ENCODE measurements at places on chromosomes 11 and 22. TPM values are rescaled to one million over a fixed set of nuclear protein-coding genes. Genes with fewer than 3 reads are reported as not detected.
A peak's percentile ranks its signal among the peaks of the same experiment; 100 is the strongest.

GRCh38 chr11:131637469-131638175 is 267.2 kb downstream of the NTM start:
- no peak for DNase-seq

Gene APOBEC3A
- polyA plus RNA-seq = not detected

GRCh38 chr11:44618561-44619425 is 53.3 kb downstream of the CD82 start:
- no peak for DNase-seq

Gene OR5A1
- 0.01 TPM for polyA plus RNA-seq

Gene CASP5
- not detected for polyA plus RNA-seq

Gene LIF
- 1.8 TPM for polyA plus RNA-seq

DNA sequence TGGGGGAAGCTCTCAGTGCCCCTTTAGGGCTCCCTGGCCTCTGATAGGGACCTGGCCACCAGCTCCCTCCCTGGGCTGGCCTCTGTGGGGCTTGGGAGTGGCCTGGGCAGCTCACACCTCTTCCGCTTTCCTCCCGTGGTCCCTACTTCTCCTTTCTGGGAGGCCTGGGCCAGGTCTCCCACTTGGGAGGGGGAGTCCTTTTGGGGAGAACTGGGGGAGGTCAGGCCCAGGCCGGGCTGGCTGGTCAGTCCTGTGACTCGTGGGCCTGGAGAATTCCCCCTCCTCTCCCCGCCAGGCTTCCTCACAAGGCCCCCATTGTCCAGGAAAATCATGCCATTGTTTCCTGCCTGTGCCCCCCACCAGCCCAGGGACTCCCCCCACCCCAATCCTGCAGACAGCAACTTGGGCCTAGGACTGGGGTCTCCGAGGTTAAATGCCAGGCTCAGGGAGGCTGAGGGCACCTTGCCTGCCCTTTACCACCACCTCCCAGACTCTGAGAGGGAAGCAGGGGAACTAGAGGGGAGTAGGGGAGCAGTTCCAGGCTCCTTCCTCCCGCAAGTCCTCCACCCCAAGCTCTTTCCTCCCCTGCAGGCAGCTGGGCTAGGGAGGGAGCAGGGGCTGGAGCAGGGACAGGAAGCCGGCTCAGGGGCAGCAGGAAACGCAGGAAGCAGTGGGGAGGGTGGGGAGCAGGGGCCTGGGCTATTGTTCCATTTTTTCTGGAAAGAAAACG is 2.8 kb downstream of the MAP3K11 start:
- no peak for DNase-seq

Gene TMPRSS5
- 0.39 TPM for polyA plus RNA-seq

Gene CYB5R2
- 28.7 TPM for polyA plus RNA-seq

- no peak for DNase-seq
Observed at GRCh38 chr11:116225236-116225635, 547.6 kb downstream of the BUD13 start.

- no peak for DNase-seq
Observed at GRCh38 chr11:69447786-69448185, 33.7 kb upstream of the LINC01488 start.

Gene KRTAP5-10
- polyA plus RNA-seq = not detected

GRCh38 chr11:119860561-119861094 is 131.6 kb upstream of the NECTIN1 start:
- no peak for DNase-seq

DNA sequence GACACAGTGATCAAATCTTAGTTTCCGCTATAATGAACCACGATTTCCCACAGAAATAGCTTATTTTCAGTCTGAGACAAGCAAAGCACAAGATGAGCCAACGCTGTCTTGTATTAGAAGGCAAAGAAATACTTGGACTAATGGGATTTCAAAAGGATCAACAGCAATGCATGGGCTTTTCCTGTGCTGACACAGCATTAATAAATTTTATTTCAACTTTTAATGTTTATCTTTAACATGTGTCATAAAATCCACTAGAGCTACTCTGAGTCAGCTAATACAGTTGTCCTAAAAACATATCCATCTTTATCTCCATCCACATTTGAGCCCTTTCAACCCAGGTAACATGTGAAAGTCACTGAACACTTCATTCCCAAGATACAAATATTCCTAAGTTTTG is 15.5 kb upstream of the SLC25A17 start:
- no peak for DNase-seq

DNA sequence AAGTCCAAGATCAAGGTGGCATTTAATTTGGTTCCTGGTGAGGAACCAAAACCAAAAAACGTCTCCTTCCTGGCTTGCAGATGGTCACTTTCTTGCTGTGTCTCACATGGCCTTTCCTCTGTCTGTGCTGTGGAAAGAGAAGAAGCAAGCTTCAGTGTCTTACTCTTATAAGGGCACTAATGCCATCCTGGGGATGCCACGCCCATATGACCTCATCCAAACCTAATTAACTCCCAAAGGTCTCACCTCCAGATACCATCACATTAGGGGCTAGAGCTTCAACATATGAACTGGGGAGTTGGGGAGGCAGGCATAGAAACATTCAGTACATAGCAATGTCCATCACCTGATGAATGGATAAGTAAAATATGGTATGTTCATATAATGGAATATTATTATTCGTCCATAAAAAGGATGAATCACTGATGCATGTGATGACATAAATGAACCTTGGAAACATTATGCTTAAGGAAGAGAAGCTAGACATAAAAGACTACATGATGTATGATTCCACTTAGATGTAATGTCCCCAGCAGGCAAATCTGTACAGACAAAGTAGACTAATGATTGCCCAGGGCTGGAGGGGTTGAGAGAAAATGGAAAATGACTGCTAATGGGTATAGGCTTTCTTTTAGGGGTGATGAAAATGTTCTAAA is 78.6 kb upstream of the B3GNT6 start:
- no peak for DNase-seq

DNA sequence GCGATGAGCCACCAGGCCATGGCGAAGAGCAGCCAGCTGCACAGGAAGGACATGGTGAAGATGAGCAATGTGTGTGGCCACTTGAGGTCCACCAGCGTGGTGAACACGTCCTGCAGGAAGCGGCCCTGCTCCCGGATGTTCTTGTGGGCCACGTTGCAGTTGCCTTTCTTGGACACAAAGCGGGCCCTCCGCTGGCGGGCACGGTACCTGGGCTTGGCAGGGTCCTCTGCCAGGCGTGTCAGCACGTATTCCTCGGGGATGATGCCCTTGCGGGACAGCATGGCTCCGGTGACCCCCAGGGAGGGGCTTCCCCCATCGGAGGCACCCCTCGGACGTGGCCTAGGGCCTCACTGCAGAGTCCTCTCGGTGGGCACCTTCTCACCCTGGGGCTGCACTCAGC is 648 bp downstream of the KCNJ11 start:
- no peak for DNase-seq

- no peak for DNase-seq
Observed at GRCh38 chr11:12968101-12968500, 41.0 kb upstream of the RASSF10 start.

Gene MS4A7
- polyA plus RNA-seq = 1.6 TPM

Gene NXPE4
- not detected for polyA plus RNA-seq

GRCh38 chr11:14451825-14452224 is 47.8 kb downstream of the COPB1 start:
- DNase-seq = no peak

GRCh38 chr22:37195921-37196320 is 7.9 kb upstream of the C1QTNF6 start:
- no peak for DNase-seq

Gene APOBEC3H
- not detected for polyA plus RNA-seq

DNA sequence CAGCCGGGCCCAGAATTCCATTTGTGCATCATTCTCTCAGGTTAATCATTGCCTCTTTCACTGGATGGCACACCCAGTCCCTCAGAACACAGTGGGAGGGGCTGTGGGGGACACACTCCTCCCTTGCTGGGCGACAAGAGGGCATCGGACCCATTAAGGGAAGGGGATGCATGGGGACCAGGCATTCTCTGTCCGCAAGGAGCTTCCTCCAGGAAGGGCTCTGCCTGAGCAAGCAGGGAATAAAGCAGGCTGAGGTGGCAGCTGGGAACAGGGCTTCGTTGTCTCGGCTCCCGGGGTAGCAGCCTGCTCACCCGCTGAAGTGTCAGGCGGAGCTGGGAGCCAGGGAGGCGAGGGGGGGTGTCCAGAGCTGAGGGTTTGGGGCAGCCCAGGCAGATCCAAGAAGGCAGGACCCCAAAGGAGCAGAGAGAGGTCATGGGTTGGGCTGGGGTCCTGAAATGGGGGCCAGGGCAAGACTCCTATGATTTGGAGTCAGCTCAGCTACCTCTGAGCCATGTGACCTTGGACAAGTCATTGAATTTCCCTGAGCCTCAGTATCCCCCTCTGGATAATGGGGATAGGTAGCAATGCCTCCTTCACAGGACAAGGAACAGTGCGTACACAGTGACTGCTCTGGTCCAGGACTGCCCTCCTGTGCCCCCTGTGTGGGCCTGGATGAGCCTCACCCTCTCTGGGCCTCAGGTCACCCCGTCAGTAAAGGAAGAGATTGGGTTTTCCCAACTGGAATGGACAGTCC is 1.4 kb downstream of the GAL3ST1 start:
- no peak for DNase-seq

Gene TESMIN
- polyA plus RNA-seq = 17.8 TPM

Gene NAA40
- polyA plus RNA-seq = 30.3 TPM

GRCh38 chr11:63709336-63709884 is 28.1 kb downstream of the RTN3 start:
- no peak for DNase-seq

Gene SEC14L6
- polyA plus RNA-seq = 4.6 TPM

Gene CCDC88B
- 2.1 TPM for polyA plus RNA-seq

DNA sequence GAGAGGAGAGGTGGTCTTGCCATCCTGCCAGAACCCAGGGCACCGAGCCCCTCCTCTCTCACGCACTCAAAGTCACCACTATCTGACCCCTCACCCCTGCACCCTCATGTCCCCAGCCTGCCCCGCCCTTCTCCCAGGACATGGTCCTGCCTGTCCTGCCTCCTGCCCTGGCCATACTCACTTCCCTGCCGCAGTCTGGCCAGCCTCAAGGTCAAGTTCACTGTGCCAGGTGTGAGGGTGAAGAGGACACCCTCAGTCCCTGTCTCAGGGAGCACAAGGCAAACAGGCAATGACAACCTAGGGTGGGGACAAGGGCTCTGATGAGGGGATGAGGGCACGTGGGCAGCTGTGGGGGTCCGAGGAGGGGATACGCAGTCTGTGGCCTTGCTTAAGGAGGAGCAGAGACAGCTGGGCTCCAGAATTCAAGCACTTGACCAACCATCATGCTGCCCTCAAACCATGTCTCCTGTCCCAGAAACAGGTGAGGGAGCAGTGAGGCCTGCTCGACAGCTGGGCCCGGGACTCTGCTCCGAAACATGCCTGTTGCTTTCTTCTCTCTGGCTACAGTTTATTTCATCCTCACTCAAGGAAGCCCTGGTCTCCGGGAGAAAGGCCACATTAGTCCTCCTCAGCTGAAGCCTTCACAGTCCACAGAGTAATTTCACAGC is 36.6 kb downstream of the PDGFB start:
- DNase-seq = no peak

DNA sequence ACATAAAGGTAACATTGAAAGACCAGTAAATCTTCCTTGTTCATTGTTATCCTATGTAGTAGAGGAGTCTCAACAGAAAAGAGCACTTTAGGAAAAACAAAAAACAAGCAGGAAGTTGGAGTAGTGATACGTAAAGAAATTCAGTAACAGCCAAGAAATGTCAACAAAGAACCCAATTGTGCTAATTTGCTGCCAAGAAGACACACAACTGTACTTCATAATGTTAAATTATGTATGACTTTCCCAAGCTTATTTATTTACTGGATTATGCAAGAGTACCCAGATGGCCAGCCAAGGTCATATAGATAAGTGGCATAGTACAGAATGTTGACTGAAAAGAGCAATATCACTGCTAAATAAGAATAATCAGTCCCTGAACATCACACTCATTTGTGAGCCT is 264.7 kb upstream of the CCDC179 start:
- DNase-seq = no peak

Gene OR1S2
- polyA plus RNA-seq = not detected

DNA sequence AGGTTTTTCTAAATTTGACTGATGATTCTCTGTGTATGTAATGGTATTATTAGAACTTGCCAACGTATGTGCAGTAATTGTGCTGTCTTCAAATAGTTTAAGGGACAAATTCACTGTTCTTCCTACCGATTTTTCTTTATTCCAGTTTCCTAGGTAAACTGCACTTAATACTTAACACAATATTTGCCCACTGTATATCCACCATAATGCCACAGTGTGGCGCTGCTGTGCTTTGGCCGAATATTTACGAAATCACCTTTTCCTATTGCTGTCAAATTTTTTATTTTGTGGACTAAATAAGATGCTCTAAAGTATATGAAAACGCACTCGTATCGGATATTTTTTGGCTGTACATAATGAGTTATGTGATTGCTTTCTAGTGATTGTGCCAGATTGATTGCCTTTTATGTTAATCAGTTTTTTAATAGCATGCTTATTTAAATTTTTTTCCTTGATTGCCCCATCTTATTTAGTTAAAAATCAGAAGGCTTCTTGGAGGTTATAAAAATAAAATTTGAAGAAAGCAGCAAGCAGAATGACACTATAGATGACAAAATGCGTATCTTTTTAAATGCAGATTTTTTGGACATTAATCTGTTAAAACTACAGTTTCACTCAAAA is 10.5 kb downstream of the AASDHPPT start:
- DNase-seq = peak; percentile 39

Gene HTR3A
- polyA plus RNA-seq = not detected

Gene OR51F2
- not detected for polyA plus RNA-seq

Gene ELMOD1
- 0.34 TPM for polyA plus RNA-seq

DNA sequence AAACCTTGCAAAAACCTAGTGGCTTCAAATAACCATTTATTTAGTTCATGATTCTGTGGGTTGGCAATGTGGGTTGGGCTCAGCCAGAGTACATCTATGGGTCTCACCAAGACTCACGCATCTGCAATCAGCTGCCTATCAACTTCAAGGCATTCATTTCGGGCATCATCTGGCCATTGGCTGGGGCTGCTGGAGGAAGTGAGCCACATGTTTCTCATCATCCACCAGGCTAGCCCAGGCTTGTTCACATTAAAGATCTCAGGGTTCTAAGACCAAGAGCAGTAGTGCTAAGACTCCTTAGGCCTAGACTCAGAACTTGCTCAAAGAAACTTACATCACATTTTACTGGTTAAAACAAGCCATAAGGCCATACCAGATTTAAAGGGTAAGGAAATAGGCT is 478.9 kb upstream of the ARHGAP42 start:
- no peak for DNase-seq

- DNase-seq = no peak
Observed at GRCh38 chr11:57001674-57002401, 13.1 kb downstream of the OR5AK2 start.

Data from right renal pelvis (tissue), 4 donors.